Motor neuron (in vitro differentiated cells): ENCODE measurements at places on chromosomes 12 and 14. TPM values are rescaled to one million over a fixed set of nuclear protein-coding genes. Genes with fewer than 3 reads are reported as not detected.

VRTN gene
- total RNA-seq, result not detected in 2 replicates

FOXN3 gene
- total RNA-seq, result 69.2 and 75.8 TPM in 2 replicates

KRT72 gene
- 0.21 and 0.30 TPM in 2 replicates for total RNA-seq

GRCh38 chr14:77478796-77479195 lies 19.8 kb downstream of the ISM2 start:
- ATAC-seq, result no peak

- ATAC-seq, result no peak
Measured at GRCh38 chr12:43294916-43295315, 257.1 kb downstream of the ADAMTS20 start.

DNA sequence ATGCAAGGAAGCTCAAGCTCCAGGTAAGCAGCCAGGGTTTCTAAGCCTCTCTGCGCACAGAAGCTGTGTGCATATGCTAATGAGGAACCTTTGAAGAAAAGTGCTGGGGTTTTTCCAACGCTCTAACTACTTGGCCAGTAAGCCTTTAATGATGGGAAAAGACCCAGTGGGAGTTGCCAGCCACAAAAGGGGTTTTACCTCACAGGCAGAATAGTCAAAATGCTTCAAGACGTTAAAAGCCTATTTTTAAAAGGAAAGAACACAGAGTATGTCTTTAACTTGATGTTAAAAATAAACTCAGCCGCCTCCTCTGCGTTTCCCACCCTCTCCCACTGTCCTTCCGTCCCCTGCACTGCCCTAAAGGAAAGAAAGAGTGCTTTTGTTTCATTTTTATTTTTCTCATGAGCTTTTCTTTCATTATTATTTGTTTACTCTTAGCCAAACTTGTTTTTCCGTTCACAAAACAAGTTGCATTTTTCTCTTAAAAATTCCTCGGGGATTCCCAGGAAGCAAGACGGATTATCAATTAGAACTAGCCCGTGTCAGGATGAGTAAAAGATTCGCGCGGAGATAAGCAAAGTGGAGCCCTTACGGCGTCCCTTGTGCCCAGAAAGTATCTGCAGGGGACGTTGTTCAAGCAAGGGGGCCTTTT lies 209.8 kb upstream of the NUDT4 start:
- ATAC-seq, result peak; percentile 61

GRCh38 chr12:111686574-111687105 lies 787 bp downstream of the ACAD10 start:
- no peak for ATAC-seq

DNA sequence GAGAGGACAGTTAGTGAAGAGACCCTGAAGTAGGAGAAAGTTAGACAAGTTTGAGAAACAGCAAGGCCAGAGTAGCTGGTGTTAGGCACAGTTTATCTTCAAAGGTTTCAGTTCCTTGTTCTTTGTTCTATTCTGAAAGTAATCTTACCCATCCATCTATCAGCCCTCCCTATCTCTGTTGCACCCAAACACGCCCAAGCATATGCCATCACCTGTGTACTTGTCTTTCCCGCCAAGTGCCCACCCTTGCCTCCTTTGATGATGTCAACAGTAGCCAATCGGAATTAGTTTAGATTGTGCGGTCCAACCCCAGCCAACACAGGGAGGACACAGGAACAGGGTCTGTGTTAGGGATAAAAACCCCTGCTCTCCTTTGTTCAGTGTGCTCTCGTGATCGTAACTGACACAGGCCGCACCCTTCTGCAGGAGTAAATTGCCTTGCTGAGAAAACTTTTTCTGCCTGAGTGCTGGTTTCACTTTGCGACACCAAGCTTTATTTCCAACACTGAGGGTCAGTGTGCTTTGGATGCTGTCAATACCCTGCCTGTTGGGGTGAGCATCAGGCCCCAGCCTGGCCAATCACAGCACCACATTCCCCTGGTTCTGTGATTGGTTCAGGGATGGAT lies 4.7 kb upstream of the TMEM229B start:
- ATAC-seq, result no peak

DNA sequence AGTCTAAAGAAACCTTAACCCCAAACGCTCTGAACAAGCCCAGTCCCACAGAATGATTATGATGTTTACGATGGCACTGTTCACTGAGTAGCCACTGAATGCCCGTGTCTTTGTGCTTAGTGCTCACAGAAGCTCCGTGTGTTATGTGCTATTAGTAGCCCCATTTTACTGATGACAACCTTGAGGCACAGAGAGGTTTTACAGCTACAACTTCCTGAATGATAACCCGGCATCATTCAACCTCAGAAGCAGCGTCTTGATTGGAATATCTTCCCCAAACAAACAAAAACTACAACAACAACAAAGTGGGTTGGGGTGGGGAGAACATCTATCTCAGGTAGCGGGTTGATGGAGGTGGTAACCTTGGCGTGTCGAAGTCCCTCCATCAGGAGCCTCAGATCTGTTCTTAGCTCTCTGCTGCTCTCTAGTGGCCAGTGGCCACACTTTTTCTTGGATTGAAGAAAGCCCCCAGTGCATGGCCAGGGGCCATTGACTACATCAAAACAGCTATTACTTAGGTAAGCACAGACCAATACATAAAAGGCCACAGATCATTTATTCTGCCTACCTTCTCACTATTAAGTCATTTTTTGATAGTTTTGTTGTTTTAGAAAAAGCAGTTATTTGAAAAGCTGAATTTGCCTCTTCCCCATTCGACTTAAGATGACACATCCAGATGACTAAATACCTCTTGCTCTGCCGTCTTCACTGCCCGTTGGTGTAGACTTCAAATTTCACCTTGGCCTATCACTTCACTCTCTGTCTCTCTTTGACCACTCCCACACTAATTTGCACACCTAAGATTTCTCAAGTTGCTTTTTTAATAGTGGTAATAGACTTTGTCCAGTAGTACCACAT lies 376.9 kb downstream of the GALC start:
- ATAC-seq, result peak; percentile 42

GRCh38 chr14:61997161-61997560 lies 234.9 kb downstream of the SNAPC1 start:
- no peak for ATAC-seq

DNA sequence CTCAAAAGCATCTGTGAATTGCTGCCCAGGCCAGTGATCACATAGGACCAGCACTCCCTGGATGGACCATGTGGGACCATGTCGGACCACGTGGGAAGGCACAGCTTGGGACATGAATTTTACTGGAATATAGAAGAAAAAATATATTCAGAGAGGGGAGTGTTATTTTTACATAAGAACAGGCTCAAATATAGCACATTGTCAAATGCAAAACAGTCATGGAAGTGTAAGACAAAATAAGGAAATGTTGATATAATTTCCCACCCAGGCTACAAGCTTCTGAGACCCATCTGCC lies 68.3 kb downstream of the CMKLR1 start:
- no peak for ATAC-seq

DNA sequence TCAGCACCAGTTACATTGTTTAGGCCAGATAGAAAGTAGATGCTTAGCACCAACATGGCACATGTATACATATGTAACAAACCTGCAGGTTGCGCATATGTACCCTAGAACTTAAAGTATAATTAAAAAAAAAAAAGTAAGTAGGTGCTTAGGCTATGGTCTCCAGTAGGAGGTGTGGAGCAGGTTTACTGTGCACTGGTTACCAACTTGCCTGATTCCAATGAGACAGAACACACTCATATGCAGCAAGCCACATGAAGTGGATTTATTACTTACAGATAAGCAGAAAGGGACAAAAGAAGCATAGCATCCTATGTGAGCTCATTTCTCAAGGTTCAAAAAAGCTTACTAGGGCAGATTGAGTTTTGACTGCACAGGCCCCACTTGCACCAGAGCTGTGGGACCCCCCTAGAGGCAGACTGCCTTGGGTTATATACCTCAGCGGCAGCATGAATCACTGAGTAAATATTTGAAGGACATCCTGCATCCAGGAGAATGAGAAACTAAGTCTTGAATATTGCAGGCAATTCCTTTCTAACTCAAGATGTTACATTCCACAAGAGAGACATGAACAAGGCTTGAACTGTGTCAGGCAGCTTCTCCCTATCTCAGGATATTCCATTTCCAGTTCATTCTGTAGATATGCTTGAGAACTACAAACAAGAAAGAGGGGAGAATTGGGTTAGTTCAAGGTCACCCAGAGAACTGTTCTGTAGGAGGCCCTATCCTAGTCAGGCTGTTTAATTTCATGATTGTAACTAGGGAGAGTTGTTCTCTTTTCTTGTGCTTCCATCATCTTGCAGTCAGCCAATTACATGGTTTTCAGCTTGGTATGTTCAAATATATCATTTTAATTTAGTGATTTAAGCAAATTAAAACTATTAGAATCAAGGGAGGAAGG lies 30.1 kb downstream of the LRFN5 start:
- ATAC-seq, result no peak

- no peak for ATAC-seq
Measured at GRCh38 chr12:119171691-119172425, 6.9 kb upstream of the HSPB8 start.

- no peak for ATAC-seq
Measured at GRCh38 chr12:15697201-15697600, 92.0 kb downstream of the EPS8 start.

DNA sequence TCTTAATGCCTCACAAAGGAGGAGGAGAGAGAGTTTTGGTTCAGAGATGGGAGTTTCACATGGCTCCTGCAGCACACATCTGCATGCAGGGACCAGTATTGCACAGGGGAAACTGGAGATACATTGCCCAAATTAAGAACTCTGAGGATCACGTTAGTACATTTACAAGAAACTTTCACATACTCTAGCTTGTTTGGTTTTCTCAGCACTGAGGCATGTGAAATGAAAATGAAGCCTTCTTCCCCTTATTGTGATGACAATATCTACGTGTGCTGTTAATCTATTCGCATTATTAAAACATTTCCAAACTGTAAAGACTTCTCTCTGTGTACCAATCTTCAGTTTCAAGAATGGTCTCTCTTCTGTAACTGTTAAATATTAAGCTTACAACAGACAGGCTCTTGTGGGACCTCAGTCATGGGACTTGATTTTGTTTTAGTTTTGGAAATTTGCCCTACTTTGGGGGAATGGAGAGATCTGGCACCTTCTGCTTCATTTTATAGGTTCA lies 124.7 kb downstream of the DAAM1 start:
- no peak for ATAC-seq

- ATAC-seq, result peak; percentile 82
Measured at GRCh38 chr12:64083285-64084210, 138.5 kb downstream of the KICS2 start.

- no peak for ATAC-seq
Measured at GRCh38 chr14:57760896-57761295, 105.0 kb downstream of the SLC35F4 start.
